AG10803 (cell line): ENCODE measurements at places on chromosomes 1 and 21.
A peak's percentile ranks its signal among the peaks of the same experiment; 100 is the strongest.

GRCh38 chr1:52769346-52770033 lies 43.2 kb downstream of the ZYG11B start:
- DNase-seq, result no peak

- DNase-seq, result no peak
Observed at GRCh38 chr1:65224681-65225091, 76.7 kb downstream of the AK4 start.

DNA sequence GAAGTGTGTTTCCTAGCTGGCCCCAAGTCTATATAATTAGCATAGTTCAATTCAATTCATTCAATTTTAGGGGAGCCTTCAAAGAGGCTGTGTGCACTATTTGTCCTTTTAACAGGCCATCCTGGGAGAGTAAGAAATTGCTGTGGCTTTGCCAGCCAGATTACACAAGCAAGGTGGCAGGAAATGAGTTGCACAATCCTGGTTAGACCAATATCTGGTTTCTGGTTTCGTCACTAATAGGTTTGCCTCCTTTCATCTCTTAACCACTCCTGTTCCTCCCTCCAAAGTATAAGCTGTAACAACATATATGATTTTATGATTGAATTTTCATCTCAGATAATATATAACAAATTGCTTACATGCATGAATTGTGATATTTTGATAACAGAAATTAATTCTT lies 84.1 kb upstream of the NEGR1 start:
- peak; percentile 64 for DNase-seq

DNA sequence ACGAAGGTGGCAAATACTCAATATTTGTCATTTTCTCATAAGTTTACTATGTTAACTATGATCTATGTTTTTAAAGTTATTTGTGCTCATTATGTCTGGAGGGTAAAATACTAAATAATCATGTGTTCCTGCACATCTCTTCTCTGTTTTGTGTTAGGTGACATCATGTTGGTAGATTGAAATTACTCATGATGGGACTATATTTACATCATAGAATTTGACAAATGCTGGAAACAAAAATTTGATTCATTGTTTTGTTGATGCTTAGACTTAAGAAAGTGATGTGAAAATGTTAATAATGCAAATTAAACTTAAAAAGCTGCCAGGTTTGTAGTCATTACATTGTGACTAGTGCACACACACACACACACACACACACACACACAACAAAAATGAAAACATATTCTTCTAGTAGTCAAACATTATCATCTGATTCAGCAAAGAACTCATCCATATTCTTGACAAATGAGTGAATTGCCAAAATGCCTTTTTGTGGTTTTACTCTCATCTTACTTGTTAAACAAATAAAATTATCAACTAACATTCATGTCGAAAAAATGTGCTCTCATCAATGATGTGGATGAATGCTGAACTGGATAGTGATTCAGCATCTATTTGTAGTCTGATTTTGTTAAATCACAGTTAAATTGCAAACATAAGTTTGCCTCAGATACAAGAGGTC lies 870.7 kb downstream of the BRINP3 start:
- peak; percentile 6 for DNase-seq

- DNase-seq, result no peak
Observed at GRCh38 chr1:76547916-76548315, 319.4 kb upstream of the ST6GALNAC5 start.

DNA sequence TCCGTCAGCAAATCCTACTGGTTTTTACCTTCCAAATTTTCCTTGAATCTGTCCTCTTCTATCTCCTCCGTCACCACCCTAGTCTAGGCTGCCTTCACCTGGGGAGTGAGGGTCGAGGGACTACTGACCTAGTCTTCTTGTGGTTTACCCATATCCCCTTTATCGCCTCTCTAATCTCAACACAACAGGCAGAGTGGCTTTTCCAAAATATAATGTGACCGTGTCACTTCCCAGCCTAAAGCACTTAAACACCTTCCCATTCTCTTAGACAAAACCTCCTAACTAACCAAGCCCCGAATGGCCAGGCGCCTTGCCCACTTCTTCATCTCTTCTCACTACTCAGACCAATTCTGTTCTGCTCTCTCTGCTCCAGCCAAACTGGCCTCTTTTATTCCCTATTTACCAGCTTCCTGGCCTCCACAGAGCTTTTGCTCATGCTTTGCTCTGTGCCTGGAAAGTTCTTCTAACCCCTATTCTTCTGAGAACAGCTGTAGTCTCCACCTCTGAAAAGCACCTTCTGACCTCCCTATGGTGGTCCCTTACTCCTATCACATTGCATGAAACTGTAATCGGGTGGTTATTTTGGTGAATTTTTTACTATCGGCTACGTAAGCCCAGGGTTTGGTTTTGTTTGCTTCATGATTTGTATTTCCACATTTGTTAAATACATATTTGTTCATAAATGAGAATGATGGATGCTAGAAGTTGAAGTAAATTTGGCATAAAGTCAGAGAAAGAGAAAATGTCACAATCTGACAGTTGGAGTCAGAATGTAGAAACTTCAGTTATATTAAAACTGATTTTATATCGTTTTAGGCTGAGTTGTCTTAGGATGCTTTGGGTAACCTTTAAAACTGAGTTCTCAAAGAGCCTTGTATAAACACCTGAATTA lies 1.2 kb upstream of the NBPF1 start:
- DNase-seq, result no peak

GRCh38 chr21:29033871-29034270 lies 9.4 kb downstream of the USP16 start:
- DNase-seq, result no peak

DNA sequence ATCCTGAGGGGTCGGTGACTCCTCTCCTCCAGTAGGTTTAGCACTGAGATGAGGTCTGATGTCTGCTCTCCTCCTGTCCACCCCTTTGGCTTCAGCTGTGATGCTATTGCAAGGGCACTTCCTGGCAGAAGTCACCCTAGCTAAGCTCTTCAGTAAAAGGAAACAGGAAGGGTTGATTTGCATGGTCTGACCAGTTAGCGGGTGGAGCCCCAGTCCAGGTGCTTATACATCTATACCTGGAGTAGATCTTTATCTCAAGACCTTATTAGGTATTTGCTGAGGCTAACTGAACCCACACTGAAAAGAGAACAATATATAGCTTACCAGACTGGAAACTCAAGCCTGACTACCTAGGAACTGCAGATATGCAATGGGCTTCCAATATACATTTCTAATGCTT lies 28.9 kb upstream of the NFASC start:
- DNase-seq, result no peak

DNA sequence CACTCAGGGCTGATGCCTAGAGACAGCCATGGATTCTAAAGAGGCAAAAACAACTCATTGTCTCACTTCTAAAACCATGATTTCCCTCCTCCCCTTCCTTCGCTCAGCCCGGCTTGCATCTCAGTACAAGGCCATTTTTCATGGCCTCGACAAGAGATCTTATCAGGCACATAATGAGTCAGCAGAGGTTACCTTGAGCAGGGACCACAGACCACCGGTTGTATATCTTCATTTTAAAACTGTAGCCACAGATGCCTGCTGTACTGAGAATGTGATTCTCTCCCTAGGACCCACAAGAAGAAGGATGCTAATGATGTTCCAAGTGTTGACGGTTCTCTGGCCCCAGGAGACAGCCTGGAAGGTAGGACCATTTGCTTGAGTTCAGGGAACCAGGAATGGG lies 331.9 kb downstream of the AJAP1 start:
- no peak for DNase-seq

GRCh38 chr1:79204779-79205479 lies 198.4 kb upstream of the ADGRL4 start:
- peak; percentile 45 for DNase-seq

DNA sequence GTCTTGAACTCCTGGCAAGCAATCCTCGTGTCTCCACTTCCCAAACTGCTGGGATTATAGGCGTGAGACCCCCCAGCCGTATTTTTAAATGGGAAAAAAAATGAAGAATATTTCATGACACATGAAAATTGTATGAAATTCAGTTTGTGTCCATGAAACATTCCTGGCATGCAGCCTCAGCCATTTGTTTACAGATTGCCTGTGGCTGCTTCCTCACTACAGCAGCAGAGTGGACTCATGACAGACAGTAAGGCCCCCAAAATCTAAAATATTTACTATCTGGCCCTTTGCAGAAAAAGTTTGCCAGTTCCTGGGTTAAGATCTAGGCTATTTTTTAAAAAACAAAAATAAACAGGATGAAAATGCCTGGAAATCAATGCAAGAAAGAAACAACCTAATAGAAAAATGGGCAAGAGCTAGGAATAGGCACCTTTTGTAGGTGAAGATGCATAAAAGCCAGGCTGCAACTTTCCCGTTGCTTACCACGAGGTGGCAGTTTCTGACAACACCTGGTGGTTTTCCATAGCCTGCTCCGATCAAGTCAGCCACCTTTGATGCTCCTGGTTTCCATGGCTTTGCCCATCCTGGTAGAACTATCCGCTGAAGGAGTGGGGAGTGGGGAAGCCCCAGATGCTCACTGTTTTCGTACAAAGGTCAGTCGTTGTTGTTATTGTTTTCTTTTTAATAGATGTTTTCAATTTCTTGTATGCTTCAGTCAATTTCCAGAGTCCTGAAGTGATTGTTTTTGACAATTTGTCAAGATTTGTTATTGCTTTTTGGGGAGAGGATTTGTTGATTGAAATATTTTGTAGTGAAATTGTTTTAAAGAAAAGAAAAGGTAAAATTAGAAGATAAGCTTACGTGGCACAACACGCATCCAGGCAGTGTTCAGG lies 24.3 kb downstream of the UBE2Q1 start:
- DNase-seq, result peak; percentile 14

DNA sequence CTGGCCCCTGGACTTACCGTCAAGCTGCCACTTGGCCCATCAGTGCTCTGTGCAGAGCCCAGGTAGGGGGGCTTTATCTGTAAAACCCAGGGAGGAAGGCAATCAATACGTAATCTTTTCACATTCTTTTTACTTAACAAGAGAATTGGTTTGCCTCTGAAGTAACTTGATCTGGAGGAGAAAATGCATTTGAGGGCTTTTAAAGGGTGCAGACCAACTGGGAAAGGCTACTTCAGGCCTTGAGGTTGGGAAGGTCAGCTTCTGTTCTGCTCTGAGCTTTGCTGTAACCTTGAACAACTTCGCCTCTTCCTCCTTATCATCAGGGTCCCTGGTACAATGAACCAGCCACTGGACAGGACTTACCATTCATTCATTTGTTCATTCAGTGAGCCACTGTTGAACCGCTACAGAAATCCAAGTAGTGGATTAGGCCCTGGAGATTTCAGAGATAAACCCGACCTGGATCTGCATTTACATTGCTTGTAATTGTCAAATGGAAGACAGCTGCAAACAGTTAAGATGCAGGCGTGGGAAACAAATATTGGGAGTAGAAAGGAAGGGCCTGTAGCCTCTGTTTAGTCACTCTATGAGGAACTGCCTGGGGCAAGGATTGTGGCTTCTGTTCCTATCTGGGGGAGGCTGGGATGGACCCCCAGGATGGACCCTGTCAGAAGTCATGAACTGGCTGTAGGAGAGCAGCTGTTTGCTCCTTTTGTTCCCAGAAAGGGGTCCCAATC lies 90.9 kb downstream of the MAN1C1 start:
- DNase-seq, result peak; percentile 63

DNA sequence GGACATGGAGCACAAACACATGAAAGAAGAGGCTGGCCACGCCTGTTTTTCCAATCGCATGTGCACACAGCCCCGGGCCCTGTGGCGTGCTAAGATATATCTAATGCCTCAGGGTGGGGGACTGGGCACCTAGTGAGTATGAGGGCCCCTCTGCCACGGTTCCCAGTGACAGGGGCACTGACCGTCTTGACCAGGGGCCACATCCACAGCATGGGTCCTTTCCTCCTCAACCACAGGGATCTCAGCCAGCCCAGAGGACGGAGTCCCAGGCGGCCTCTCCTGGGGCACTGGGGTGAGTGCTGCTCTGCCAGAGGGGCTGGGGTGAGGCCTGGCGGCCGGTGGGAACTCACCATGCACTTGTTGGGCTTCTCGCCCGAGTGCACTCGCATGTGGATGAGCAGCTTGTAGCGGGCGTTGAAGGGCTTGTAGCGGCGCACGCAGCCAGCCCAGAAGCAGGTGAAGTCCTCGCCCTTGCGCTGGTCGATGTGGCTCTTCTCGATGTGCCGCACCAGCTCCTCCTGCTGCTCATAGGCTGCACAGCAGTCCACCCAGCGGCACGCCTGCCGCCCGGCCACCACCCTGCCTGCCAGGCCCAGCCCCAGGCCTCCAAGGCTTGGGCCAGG lies 134.7 kb downstream of the DMRTB1 start:
- DNase-seq, result no peak

DNA sequence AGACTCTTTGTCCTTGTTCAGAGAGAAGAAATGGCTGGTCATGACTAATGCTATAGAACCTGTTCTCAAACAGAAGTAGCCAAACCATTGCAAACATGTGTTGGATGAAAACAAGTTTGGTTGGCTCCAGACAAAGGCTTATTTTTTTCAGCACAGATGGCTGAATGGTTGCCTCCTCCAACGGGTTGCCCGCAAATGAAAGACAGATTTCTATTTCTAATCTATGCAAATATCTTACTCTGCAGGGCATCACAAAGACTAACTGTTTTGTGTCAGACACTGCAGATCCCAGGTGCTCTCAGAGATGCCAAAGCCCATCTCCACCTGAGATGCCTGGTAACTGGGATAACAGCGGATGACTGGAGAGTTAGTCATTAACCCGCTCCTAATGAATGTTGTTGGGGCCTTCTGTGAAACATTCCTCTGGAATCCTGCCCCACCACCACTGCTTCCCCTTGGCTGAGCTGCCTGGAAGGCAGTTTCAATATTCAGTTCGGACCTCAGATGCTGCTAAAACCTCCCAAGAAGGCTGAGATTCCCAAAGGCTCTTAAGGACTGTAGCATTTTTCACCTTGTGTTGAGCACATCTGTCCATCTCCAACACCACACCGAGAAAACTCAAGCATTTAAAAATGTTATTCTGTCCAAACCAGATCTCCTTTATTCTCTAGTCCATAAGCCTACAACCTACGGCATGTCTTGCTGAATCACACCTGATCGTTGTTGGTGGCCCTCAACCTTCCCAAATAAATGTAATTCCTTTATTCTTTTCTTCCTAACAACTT lies 104.4 kb downstream of the PTPN14 start:
- peak; percentile 96 for DNase-seq

DNA sequence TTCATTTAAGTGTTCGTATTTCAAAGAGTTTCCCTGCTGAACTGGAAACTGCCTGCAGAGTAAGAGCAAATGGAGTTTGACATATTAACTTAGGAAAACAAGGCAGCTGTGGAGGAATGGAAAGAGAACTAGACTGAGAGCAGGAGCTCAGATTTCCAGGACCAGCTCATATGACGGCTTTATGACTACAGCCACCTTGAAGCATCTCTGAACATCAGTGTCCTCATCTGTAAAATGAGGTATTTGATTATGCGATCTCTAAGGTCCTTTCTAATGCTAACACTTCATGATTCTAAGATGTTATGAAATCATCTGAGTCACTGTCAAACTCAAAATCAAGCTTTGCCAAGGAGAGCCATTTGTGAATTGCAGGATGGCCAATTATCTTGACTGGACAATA lies 112.3 kb downstream of the PRRX1 start:
- peak; percentile 36 for DNase-seq

GRCh38 chr1:181062836-181063428 lies 25.6 kb upstream of the IER5 start:
- peak; percentile 90 for DNase-seq

DNA sequence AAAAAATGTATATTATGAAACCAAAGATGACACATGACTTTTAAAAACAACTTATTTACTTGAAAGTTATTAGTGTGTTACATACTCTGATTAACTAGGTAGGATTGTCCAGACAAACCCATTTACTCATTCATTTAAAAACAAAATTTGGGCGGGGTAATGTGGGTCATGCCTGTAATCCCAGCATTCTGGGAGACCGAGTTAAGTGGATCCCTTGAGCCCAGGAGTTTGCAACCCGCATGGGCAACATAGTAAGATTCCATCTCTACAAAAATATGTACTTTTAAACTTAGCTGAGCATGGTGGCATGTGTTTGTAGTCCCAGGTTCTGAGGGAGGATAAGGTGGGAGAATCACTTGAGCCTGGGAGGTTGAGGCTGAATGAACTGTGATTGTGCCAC lies 1414.7 kb downstream of the PLA2G4A start:
- DNase-seq, result no peak
